T-helper 2 cell (primary cell): ENCODE measurements at places on chromosomes 12 and 14.
A peak's percentile ranks its signal among the peaks of the same experiment; 100 is the strongest.

DNA sequence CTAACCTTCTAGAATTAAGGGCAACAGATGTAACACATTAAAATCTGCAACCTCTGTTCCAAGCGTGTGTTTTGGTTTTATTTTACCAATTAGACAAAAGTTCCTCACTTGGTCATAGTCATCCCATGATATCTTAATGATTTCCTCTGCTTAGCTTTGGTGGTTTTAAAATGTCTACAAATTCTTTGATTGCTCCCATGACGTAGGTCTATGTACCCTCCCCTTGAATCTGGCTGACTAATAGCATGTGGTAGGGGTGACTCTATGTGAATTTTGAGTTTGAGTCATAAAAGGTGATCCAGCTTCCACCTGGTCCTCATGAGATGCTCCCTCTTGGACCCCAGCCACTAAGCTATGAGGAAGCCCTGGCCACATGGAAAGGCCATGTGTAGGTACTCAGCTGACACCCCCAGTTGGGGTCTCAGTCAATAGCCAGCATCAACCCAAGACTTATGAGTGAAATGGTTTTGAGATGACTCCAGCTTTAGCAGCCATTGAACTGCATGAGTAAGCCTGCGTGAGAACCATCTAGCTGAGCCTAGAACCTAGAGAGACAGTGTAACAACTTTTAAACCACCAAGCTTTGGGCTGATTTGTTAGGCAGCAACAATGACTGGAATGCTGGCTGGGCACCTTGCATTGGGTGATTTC is 247.1 kb downstream of the MSRB3 start:
- no peak for DNase-seq

DNA sequence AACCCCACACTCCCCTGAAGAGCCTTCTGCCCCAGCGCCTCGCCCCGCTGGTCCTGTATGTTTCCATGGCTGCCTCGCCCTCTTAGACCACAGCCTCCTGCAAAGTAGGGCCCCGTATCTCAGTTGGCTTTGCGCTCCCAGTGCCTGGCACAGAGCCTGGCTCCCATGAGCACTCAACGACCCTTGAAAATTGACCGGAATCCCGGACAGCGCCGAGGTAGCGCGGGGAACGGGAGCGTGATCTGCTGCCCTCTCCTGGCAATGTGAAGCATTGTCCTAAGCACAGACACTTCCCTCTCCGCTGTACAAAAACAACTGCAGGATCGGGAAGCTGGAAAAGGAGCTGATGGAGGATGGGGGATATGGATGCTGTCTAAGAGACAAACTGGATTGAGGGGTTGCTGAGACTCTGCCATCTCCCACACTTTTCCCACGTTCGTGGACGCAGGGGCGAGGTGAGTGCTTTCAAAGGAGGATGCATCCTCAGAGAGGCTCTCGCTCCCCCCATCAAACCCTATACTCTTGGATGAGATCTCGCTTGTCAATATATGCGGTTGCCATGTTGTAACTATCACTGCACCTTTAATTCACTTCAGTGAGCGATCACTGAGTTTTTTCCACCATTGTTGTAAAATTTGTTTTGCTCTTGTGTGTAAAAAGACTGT is 10.7 kb upstream of the FKBP4 start:
- DNase-seq, result peak; percentile 22

DNA sequence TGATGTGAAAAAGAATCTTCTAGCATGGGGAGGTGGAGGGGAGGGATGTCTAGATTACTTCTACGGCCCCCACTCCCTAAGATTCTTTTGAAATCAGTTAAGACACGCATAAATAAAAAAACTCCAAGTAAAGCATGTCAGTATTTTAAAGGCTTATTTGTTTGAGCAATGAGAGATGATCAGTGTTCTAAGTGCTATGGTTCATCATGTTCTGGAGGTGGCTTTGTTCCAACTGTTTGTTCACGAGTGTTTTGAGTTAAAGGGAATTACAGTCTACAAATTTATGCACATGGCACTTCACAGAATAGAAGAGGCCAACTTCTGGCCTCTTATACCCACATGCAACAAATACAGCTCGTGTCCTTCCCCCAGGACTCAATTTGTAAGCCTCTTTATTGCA is 394.9 kb downstream of the RAD51B start:
- DNase-seq, result no peak

DNA sequence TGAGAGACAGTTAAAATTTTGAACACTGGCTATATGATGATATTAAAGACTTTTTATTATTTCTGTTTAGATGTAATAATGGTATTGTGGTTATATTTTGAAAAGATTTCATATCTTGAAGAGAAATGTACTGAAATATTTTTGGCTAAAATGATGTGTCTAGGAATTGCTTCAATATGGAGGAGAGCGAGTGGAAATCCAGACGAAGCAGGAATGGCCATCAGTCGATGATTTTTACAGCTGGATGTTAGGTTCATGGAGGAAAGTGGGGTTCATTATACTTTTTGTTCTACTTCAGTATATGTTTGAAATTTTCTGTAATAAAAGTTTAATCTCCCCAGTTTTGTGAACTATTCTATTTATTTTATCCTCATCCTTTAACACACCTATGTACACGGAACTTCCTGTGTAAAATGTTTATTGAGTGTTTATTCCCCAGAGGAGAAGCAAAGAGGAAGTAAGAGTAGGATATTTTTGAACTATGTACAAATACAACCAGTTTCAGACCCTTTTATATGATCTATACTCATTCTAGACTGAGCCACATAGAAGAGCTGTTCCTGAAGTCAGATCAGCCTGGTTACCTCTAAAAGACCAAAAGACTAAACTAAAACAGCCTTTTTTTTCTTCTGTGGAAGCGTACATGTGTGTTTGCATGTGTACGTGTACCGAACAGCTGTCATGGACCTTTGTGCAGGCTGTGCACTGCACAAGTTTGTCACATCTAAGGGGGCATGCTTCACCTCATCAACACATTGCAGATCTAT is 211.0 kb upstream of the NUDT4 start:
- no peak for DNase-seq

DNA sequence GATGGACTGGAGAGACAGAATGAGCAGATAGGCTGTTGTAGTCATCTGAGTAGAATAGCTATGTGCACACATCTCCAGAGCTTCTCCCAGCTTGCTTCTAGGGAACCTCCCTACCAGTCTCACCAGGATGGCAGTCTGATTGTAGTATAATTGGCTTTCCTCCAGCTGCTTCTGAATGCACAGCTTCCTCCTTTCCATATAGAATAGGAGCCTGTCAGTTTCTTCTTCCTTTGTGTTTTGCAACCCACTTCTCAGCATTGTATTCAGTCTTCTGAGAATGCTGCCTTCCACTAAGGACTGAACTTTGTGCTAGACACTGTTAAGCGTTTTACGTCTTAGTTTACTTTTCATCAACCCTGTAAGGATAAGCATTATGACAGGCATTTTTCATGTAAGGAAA is 2.2 kb upstream of the CSAD start:
- DNase-seq, result no peak

DNA sequence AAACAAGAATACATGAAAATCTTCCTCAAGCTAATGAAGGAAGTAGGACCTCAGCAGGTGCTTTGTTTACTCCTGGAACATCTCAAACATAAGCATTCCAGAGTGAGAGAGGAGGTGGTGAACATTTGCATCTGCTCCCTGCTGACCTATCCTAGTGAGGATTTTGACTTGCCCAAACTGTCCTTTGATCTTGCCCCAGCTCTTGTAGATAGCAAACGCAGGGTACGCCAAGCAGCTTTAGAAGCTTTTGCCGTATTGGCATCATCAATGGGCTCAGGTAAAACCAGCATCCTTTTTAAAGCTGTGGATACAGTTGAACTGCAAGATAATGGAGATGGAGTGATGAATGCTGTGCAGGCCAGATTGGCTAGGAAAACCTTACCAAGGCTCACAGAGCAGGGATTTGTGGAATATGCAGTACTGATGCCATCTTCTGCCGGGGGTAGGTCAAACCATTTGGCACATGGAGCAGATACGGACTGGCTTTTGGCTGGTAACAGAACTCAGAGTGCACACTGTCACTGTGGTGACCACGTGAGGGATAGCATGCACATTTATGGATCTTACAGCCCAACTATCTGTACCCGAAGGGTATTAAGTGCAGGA is 1.9 kb downstream of the TOGARAM1 start:
- no peak for DNase-seq

DNA sequence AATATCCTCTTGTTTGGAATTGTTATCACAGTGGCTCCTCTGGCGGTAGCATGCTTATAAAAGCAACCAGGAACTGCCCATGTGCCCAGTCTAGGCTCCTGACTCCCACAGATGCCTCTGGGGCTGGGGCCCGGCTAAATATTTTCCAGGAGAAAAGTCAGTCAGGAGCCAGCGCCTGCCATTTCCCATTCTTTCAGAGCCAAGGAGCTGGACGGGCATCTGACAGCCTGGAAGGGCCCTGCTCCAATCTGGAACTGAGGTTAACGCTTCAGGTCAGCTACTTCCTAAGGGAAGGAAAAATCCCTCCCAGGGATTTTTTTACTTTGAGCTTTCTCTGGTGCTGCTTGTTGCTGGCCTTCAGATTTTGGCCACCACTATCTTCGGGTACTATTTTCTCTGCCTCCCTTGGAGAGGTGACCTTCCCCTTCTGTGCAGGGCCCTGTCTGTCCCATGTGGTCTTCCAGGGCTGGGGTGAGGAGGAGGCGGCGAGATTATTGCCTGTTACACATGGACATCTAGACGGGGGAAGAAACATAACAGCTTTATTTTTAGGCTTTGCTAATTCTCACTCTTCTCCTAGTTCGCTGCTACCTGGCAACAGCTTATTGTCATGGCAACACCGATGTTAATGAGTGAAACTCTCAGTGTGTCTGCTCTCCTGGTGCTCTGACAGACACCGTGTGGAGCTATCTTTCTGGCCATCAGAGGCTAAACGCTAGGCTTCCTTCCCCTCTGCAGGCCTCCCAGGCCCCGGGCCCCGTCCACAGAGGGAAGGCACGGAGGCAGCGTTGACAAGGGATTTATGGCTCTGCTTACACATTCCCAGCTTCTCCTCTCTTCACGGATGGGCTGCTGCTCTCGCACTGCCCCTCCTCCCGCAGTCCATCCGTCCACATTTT is 160.4 kb downstream of the CACNA1C start:
- DNase-seq, result no peak

- DNase-seq, result no peak
Measured at GRCh38 chr12:67517181-67517887, 131.2 kb upstream of the DYRK2 start.

DNA sequence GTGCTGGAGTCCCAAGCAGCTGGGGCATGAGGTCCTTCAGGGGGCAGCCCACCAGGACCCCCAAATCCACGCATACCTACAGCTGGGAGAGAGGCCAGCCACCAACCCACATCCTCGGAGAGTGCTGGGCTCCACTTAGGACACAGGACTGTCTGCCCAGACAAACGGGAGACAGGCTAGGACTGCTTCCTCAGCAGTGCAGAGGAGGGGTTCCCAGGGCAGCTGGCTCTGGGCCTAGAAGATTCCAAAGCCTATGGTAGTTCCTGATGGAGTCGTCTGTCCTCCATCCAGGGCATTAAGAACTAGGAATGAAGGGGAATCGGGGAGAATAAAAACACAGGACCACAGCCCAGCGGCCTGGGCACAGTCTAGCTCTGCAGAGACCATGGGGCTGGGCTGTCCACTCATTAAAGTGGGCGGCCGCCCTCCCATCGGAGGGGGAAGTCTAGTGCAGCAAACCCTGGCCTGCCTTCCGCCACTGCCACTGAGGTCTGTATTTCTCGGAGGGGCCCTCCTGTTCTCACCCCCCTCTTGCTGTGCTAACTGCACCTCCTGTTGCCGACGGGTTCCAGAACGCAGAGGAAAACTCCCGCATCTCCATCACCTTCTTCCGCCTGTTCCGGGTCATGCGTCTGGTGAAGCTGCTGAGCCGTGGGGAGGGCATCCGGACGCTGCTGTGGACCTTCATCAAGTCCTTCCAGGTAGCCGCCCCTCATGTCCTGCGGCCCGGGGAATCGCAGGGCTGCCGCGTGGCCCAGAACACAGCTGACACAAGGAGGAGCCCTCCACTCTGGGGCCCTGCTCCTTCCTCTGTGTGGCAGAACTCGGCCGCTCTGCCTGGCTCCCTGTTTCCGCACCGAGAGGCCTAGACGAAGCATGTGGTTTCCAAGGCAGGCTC is 143.5 kb upstream of the FKBP4 start:
- no peak for DNase-seq

GRCh38 chr12:2960996-2961616 is 1.9 kb downstream of the TEAD4 start:
- no peak for DNase-seq

- no peak for DNase-seq
Measured at GRCh38 chr14:61668282-61668681, 27.0 kb upstream of the HIF1A start.

- no peak for DNase-seq
Measured at GRCh38 chr12:96034621-96035282, 635 bp downstream of the LTA4H start.

DNA sequence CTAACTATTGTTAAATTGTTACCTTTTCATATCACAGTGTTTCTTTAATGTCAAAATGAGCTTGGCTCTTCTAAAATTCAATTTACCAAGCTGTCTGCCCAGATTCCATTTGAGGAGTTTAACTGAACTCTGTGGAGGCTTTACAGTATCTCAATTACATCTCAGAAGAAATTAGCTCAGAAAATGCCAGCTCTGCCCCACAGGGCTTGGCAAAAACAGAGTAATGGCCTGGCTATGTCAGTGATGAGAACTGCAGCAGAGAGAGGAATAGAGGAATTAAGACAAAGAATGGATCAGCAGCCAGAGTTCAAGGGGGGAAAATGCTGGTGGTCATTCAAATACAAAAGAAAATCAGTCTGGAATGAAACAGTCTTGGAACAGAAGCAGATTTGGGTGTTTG is 15.8 kb upstream of the TMTC1 start:
- DNase-seq, result no peak

DNA sequence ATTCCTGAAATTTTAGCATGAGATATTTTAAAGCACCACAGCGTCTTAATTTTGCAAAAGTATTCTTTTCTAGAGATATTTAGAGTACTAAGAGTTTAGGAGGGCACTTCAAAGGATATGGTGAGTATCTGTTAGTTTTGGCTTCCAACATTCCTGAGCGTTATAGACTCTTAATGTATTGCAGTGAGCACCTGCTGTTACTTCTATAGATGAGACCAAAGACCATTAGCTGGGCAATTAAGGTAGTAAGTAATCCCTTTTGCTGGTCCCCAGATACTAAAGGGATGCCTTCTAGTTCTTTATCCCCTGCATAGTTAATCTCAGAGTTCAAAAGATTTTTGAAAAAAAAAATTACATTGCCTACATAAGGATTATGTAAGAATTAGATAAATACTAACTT is 975.6 kb downstream of the GALC start:
- no peak for DNase-seq

GRCh38 chr14:24157331-24157730 is 3.7 kb upstream of the IRF9 start:
- no peak for DNase-seq

DNA sequence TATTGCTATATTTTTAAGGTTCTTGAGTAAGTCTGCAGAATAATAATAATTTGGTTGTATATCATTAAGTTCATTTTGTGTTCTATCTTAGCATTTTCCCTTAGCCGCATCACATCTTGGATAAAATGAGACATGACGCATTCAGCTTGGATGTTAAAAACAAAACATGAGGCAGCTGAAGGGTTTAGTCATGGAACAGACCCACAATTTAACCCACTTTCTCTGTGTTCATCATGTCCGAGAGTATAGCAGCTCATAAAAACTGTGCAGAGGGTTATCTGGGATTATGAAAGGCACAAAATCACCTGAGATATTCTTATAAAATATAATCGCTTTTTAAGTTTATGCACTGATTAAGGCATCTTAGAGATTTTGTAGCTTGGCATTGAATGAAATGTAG is 219.3 kb downstream of the TRHDE start:
- DNase-seq, result no peak
